ENCODE measurements at places on chromosomes 16 and 17.

GRCh38 chr17:72646176-72646575 is 446.3 kb downstream of the SLC39A11 start:
- no peak overlapping the region for H3K27ac ChIP-seq
- no peaks in the 10 kb centered on the region for H3K27me3 ChIP-seq
- no peaks in the 10 kb centered on the region for H3K4me1 ChIP-seq
- H3K36me3 ChIP-seq, result no peaks in the 10 kb centered on the region

- no peak overlapping the region for H3K4me3 ChIP-seq
- H3K27ac ChIP-seq, result no peak overlapping the region
- H3K4me1 ChIP-seq, result peaks cover 3% of the 10 kb centered on the region
- DNase-seq, result peak; percentile 34
Observed at GRCh38 chr16:17339764-17340541, 130.8 kb downstream of the XYLT1 start.

GRCh38 chr16:21056396-21056795 is 94.2 kb downstream of the DNAH3 start:
- no peaks in the 10 kb centered on the region for H3K4me1 ChIP-seq
- H3K27me3 ChIP-seq, result no peaks in the 10 kb centered on the region
- H3K27ac ChIP-seq, result no peak overlapping the region
- H3K4me3 ChIP-seq, result no peak overlapping the region
- no peak for DNase-seq

- H3K27me3 ChIP-seq, result no peaks in the 10 kb centered on the region
- no peak overlapping the region for H3K4me3 ChIP-seq
- no peaks in the 10 kb centered on the region for H3K36me3 ChIP-seq
- peaks cover 34% of the 10 kb centered on the region for H3K4me1 ChIP-seq
- peak overlapping the region; percentile 74 for H3K27ac ChIP-seq
Observed at GRCh38 chr16:84829168-84829965, 9.6 kb downstream of the CRISPLD2 start.

DNA sequence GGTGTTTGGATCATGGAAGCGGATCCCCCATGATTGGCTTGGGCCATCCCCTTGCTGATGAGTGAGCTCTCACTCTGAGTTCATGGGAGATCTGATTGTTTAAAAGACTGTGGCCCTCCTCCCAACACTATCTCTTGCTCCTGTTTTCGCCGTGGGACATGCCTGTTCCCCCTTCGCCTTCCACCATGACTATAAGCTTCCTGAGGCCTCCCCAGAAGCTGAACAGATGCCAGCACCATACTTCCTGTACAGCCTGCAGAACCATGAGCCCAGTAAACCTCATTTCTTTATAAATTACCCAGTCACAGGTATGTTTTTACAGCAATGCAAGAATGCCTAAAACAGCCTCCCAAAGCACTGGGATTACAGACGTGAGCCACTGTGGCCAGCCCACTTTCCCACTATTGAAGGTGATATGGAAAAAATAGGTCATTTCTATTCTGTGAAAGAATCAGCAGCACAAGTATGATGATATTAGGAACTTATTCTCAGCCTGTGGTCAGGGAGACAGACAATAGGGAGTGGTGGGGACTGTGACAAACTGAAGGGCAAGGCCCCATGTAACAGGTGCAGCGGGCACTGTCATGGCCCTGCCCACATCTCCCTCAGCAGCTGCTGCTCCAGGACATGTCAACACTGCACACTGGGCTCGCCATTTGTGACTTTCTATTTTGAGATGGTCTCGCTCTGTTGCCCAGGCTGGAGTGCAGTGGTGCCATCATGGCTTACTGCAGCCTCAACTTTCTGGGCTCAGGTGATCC is 33.7 kb upstream of the LITAF start:
- H3K36me3 ChIP-seq, result no peaks in the 10 kb centered on the region
- H3K4me3 ChIP-seq, result no peak overlapping the region
- H3K27ac ChIP-seq, result no peak overlapping the region
- H3K27me3 ChIP-seq, result no peaks in the 10 kb centered on the region

GRCh38 chr16:14600164-14600563 is 29.9 kb downstream of the PARN start:
- no peaks in the 10 kb centered on the region for H3K4me1 ChIP-seq
- peak; percentile 42 for DNase-seq
- H3K4me3 ChIP-seq, result no peak overlapping the region
- H3K27ac ChIP-seq, result no peak overlapping the region
- peaks cover 7% of the 10 kb centered on the region for H3K36me3 ChIP-seq

DNA sequence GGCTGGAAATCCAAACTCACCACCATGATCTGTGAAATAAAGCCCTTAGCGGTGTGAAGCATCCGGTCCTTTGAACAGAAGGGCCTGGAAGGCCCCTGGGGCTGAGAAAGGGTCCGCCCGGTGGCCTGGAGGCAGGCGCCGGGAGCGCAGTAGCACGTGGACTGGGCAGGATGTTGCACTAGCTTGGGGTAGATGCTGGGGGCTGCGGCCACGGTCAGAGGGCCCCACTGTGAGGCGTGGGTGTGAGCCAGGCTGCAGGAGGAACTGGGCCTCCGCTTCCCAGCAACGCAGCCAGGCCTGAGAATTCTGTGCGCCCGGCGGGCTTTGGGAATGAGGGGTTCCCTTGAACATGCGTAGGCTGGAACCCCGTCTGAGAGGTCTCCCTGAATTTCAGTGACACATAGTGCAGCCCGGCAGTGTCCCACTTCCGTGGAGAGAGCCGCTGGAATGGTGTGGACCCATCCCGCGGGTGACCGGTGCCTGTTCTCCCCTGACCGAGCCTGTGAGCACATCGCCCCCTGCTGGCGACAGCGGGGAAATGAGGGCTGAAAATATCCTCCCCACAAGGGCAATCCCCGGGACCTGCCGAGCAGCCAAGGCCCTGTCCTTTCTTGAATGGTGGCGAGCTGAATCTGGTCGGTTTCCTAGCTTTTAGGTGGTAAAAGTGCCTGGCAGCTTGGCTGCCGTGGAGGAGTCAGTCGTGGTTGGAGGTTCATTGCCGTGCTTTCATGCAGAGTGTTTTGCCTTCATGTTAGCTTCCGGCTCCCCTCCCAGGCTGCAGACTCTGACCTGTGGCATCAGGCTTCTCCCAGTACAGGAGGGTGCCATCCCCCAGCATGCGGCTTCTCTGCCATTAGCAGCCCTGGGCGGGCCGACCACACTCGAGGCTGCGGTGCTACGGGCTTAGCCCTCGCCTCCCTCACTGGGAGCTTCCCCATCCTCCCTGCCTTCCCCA is 43.8 kb downstream of the DNAJA2 start:
- H3K27me3 ChIP-seq, result no peaks in the 10 kb centered on the region
- no peak overlapping the region for H3K4me3 ChIP-seq
- no peaks in the 10 kb centered on the region for H3K4me1 ChIP-seq

DNA sequence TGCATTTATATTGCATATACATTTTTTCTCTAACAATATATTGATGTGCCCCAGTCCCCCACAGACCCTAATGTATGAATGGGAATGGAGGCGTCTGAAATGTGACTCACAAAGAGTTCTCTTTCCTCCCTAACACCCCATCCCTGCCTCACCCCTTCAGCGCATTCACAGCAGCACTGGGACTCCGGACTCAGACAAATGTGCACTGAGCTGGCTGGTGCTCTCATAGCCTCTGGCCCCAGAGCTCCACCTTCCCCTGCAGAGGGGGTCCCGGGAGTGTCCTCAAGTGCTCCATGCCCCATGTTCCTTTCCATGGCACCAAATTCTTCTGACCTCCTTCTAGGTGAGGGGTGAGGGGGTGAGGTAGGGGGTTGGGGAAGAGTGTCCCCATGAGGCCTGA is 20.6 kb downstream of the NPTX1 start:
- peaks cover 6% of the 10 kb centered on the region for H3K4me1 ChIP-seq
- H3K36me3 ChIP-seq, result no peaks in the 10 kb centered on the region
- H3K4me3 ChIP-seq, result peak overlapping the region; percentile 77
- no peak for DNase-seq

DNA sequence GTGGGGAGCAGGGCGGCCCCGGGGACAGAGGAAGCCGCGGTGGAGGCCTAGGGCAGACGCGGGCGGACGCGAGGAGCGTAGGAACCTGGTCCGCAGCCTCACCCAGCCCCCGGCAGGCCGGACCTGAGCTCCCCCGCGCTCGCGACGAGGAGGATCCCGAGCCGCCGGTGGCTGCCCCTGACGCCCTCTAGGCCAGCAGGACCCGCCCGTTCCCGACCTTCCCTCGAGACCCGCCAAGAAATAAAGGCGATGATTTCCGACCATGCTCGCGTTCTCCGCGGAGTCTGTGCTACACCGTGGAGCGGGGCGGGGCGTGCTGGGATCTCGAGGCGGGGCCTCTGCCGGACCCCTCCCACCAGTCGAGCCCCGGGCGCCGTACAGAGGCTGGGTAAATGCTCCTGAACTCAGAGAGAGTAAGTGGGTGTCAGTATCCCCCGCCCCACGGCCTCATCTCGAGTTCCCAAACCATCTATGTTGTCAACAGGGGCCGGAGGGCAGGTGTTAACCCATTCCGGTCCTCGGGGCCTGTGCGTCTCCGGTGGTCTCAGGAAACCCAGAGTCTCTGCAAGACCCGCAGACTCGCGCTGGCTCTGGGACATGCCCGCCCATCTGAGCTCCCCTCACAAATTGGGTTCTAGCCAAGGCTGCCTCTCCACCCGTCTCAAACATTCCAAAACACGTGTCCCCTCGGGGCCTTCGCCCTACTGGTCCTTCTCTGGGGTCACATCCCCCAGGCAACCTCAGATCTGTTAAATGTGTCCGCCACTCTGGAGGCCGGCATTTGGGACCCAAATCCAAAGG is 13.7 kb downstream of the SYCE1L start:
- no peaks in the 10 kb centered on the region for H3K27me3 ChIP-seq
- H3K36me3 ChIP-seq, result no peaks in the 10 kb centered on the region
- H3K4me3 ChIP-seq, result peak overlapping the region; percentile 41
- no peak overlapping the region for H3K27ac ChIP-seq
- H3K4me1 ChIP-seq, result peaks cover 7% of the 10 kb centered on the region

- no peaks in the 10 kb centered on the region for H3K36me3 ChIP-seq
- DNase-seq, result no peak
- H3K4me3 ChIP-seq, result no peak overlapping the region
- no peaks in the 10 kb centered on the region for H3K27me3 ChIP-seq
- no peak overlapping the region for H3K27ac ChIP-seq
Observed at GRCh38 chr17:74639704-74640151, 16.2 kb upstream of the CD300E start.

GRCh38 chr17:77214743-77215142 is 74.0 kb downstream of the SEC14L1 start:
- no peak overlapping the region for H3K27ac ChIP-seq
- H3K4me3 ChIP-seq, result no peak overlapping the region
- H3K4me1 ChIP-seq, result no peaks in the 10 kb centered on the region
- H3K27me3 ChIP-seq, result no peaks in the 10 kb centered on the region
- peaks cover 37% of the 10 kb centered on the region for H3K36me3 ChIP-seq

- DNase-seq, result peak; percentile 21
- H3K27ac ChIP-seq, result no peak overlapping the region
- no peaks in the 10 kb centered on the region for H3K36me3 ChIP-seq
- no peaks in the 10 kb centered on the region for H3K27me3 ChIP-seq
- H3K4me3 ChIP-seq, result no peak overlapping the region
Observed at GRCh38 chr17:57442914-57443571, 186.7 kb downstream of the MSI2 start.

- H3K27ac ChIP-seq, result no peak overlapping the region
- no peak overlapping the region for H3K4me3 ChIP-seq
- DNase-seq, result no peak
- no peaks in the 10 kb centered on the region for H3K27me3 ChIP-seq
- H3K36me3 ChIP-seq, result no peaks in the 10 kb centered on the region
Observed at GRCh38 chr16:87140211-87141200, 176.7 kb downstream of the C16orf95 start.

DNA sequence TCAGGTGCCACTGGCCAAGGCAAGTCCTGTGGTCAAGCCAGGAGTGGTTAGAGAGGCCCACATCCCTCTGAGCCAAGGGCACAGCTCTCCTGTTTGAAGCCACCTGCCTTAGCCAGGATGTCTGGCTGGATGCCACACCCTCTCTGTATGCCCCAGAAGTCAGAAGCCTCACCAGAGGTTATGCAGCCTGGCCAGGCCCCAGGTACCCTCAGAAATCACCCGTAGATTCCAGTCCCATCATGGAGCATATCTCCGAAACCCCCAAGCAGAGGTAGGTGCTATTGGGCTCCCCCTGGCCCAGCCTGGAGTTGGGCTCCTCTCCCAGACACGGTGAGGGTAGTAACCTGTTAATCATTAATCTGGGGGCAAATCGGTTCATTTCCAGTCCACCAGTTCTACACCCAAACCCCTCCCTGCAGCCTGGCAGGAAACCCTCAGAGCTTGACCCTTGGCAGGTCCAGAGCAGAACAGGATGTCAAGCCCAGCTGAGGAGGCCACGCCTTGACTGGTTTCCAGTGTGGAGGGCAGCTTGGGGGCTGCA is 60.6 kb upstream of the TMEM97 start:
- H3K4me1 ChIP-seq, result no peaks in the 10 kb centered on the region
- DNase-seq, result no peak
- H3K36me3 ChIP-seq, result no peaks in the 10 kb centered on the region
- H3K27ac ChIP-seq, result no peak overlapping the region

DNA sequence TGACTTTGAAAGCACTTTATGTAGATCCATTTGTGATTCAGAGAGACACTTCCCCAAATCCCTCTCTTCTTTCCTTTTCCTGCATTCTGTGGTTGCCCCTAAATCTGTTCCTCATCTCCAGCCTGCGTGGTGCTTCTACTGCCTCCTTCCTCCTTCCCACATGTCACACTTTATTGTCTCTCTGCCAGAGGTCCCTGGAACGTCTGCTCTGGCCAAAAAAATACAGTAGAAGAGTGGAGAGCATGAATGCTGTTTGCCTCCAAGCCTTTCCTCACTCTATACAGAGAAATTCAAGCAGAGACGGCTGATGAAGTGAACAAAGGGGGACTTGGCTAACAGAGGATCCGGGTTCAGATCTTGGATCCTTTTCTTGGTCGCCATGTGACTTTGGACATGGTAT is 22.8 kb upstream of the IRX3 start:
- no peak overlapping the region for H3K4me3 ChIP-seq
- peaks cover 2% of the 10 kb centered on the region for H3K27me3 ChIP-seq
- no peaks in the 10 kb centered on the region for H3K36me3 ChIP-seq
- no peak for DNase-seq
- no peaks in the 10 kb centered on the region for H3K4me1 ChIP-seq

- H3K4me3 ChIP-seq, result no peak overlapping the region
- H3K27ac ChIP-seq, result no peak overlapping the region
- peaks cover 6% of the 10 kb centered on the region for H3K4me1 ChIP-seq
- no peaks in the 10 kb centered on the region for H3K36me3 ChIP-seq
- DNase-seq, result no peak
Observed at GRCh38 chr16:17275076-17276009, 195.4 kb downstream of the XYLT1 start.

GRCh38 chr17:81121841-81122733 is 43.2 kb upstream of the PVALEF start:
- H3K27me3 ChIP-seq, result no peaks in the 10 kb centered on the region
- H3K27ac ChIP-seq, result no peak overlapping the region
- no peak for DNase-seq
- H3K4me3 ChIP-seq, result no peak overlapping the region
